Heart left ventricle (tissue), 16 donors: ENCODE measurements at places on chromosomes 1 and 21. TPM values are rescaled to one million over a fixed set of nuclear protein-coding genes. Genes with fewer than 3 reads are reported as not detected.
A peak's percentile ranks its signal among the peaks of the same experiment; 100 is the strongest.

The SERTAD4 gene
- 2.8 TPM for total RNA-seq

The PPM1J gene
- 7.8 TPM for total RNA-seq

The EFNA3 gene
- 2.4 TPM for total RNA-seq

The LCE1B gene
- total RNA-seq, result not detected

DNA sequence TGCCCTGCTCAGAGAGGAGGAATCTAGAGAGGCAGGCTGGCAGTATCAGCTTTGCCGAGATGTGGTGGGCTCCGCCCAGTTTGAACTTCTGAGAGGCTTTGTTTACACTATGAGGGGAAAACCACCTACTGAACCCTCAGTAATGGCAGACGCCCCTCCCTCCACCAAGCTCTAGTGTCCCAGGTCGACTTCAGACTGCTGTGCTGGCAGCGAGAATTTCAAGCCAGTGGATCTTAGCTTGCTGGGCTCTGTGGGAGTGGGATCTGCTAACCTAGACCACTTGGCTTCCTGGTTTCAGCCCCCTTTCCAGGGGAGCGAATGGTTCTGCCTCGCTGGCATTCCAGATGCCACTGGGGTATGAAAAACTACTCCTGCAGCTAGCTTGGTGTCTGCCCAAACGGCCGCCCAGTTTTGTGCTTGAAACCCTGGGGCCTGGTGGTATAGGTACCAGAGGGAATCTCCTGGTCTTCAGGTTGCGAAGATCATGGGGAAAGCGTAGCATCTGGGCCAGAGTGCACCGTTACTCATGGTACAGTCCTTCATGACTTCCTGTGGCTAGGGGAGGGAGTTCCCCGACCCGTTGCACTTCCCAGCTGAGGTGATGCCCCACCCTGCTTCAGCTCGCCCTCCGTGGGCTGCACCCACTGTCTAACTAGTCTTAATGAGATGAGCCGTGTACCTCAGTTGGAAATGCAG, 43.6 kb downstream of the C21orf91 start:
- no peak overlapping the region for H3K27ac ChIP-seq
- H3K4me3 ChIP-seq, result no peak overlapping the region
- H3K27me3 ChIP-seq, result no peaks in the 10 kb centered on the region
- H3K36me3 ChIP-seq, result no peaks in the 10 kb centered on the region

DNA sequence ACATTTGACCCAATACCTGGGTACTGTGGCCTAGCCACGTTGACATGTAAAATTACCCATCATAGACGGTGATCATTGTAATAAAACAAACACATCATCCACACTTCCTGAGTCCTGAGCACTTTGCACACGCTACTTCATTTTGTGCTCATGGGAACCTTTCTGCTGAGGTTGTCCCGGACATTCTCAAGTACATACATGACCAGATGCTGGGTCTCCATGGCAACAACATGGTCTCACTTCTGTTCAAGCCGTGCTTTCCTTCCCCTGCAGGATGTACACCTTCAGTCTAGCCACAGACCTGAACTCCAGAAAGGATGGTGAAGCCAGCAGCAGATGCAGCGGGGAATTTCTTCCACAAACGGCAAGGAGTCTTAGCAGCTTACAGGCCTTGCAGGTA, 22.7 kb downstream of the UBASH3A start:
- DNase-seq, result no peak
- no peaks in the 10 kb centered on the region for H3K4me1 ChIP-seq
- no peak overlapping the region for H3K4me3 ChIP-seq
- H3K27ac ChIP-seq, result no peak overlapping the region
- no peaks in the 10 kb centered on the region for H3K27me3 ChIP-seq

DNA sequence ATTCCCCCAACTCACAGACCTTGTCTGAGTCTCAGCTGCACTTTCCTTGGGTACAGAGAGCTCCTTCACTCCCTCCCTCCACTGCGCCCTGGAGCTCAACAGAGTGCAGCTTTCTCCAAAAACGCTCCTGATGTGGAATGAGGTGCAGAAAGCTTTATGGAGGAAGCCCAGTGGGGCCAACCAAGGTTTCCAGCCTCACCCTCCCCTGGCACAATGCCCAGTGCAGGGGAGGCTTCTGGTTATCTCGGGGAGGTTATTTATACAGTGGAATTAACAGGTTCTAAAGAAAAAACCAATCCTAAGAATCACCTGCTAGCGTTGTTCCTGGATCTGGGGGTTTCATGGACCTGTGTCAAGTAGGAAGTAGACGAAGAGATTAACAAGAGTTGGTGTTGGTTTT, at the start of gene ITLN1:
ITLN1 (minus strand) TSS at position 139 of the 400 bp plus-strand sequence. CDS start 303 bp downstream, outside the sequence.
- H3K36me3 ChIP-seq, result no peaks in the 10 kb centered on the region
- no peaks in the 10 kb centered on the region for H3K4me1 ChIP-seq
- DNase-seq, result no peak
- no peak within 1 kb of the TSS for H3K27ac ChIP-seq
- no peak within 1 kb of the TSS for H3K4me3 ChIP-seq

- no peaks in the 10 kb centered on the region for H3K4me1 ChIP-seq
- no peaks in the 10 kb centered on the region for H3K27me3 ChIP-seq
- DNase-seq, result no peak
- no peak overlapping the region for H3K27ac ChIP-seq
Observed at GRCh38 chr1:50975436-50975835, 5.4 kb downstream of the CDKN2C start.

DNA sequence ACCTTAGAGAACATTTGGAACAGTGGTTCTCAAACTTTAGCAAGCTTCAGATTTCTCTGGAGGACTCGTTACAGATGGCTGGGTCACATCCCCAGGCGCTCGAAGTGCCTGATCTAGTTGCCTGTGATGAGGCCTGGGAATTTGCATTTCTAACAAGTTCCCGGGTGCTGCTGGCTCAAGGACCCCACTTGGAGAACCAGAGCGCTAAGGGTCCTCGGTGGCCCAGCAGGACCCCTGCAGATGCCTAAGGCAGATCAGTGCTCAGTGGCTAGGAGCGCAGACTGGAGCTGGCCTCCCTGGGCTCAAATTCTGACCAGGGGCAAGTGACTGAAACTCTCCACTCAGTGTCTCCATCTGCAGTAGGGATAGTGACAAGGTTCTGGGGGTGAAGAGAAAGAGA, 208.2 kb downstream of the DYRK1A start:
- no peak overlapping the region for H3K27ac ChIP-seq
- no peaks in the 10 kb centered on the region for H3K27me3 ChIP-seq
- no peak overlapping the region for H3K4me3 ChIP-seq
- no peaks in the 10 kb centered on the region for H3K36me3 ChIP-seq

DNA sequence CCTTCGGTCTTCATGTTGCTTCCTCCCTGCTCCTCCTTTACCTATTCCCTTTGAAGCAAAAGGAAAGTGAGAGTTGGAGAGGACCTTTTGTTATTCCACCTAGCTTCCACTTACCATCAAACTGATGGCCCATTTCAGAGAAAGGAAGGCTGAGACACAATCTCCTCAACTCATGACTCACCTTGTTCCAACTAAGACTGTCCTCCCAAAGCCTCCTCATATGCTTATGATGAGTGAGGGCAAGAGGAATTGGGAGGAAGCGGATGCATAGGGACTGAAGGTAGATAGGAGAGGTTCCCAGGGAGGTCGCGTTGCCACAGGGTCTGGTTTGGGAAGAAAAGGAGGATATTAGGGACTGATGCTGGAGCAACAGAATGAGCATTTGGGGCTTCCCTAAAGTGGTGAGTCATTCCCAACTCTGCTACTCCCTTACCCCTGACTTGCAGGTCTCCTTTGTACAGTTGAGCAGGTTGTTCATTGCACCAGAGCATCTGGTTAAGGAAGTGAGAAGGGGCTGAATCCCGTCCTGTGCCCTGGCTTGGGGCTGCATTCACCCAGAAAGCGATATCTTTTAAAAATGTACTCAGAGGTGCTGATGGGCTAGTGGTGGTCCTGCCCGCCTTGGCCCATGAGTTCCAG, 35.0 kb downstream of the LGR6 start:
- no peak overlapping the region for H3K4me3 ChIP-seq
- no peaks in the 10 kb centered on the region for H3K36me3 ChIP-seq
- no peaks in the 10 kb centered on the region for H3K27me3 ChIP-seq
- no peak for DNase-seq
- no peak overlapping the region for H3K27ac ChIP-seq

- H3K27ac ChIP-seq, result no peak overlapping the region
- DNase-seq, result no peak
- no peaks in the 10 kb centered on the region for H3K36me3 ChIP-seq
Observed at GRCh38 chr1:186849826-186850225, 21.1 kb downstream of the PLA2G4A start.

- peak; percentile 8 for DNase-seq
- no peaks in the 10 kb centered on the region for H3K36me3 ChIP-seq
- H3K4me1 ChIP-seq, result no peaks in the 10 kb centered on the region
- no peak overlapping the region for H3K27ac ChIP-seq
Observed at GRCh38 chr1:244094880-244095528, 43.9 kb downstream of the ZBTB18 start.

DNA sequence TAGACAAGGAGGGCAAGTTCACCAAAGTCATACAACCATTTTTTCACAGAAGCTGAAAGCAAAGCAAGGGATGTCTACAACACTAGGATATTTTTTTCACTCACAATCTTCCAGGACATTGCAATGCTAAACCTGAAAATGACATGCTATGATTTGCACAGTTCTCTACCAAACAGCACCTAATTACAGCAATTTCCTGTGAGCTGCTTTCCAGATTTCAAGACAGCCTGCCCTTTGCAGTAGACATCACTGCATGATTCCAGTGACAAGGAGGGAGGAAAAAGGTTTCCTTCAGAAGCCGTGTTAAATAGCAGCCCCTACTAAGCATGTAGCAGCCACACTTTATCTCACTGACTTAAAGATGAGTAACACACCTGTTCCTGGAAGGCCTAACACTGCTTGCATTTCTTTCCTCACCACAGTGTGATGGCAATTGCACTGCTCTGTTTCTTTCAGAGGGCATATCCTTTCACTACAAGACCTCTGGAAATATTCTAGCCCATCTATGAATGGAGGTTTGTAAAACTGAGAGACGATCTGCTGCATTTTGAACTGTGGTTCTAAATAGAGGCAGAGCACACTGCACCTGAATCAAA, 97.1 kb downstream of the DUSP10 start:
- DNase-seq, result no peak
- no peaks in the 10 kb centered on the region for H3K4me1 ChIP-seq
- H3K27ac ChIP-seq, result no peak overlapping the region
- H3K27me3 ChIP-seq, result no peaks in the 10 kb centered on the region
- H3K36me3 ChIP-seq, result no peaks in the 10 kb centered on the region

GRCh38 chr1:96559181-96559580, 162.4 kb upstream of the PTBP2 start:
- no peak overlapping the region for H3K4me3 ChIP-seq
- no peaks in the 10 kb centered on the region for H3K4me1 ChIP-seq
- H3K36me3 ChIP-seq, result no peaks in the 10 kb centered on the region
- H3K27me3 ChIP-seq, result no peaks in the 10 kb centered on the region
- H3K27ac ChIP-seq, result no peak overlapping the region
- DNase-seq, result no peak

DNA sequence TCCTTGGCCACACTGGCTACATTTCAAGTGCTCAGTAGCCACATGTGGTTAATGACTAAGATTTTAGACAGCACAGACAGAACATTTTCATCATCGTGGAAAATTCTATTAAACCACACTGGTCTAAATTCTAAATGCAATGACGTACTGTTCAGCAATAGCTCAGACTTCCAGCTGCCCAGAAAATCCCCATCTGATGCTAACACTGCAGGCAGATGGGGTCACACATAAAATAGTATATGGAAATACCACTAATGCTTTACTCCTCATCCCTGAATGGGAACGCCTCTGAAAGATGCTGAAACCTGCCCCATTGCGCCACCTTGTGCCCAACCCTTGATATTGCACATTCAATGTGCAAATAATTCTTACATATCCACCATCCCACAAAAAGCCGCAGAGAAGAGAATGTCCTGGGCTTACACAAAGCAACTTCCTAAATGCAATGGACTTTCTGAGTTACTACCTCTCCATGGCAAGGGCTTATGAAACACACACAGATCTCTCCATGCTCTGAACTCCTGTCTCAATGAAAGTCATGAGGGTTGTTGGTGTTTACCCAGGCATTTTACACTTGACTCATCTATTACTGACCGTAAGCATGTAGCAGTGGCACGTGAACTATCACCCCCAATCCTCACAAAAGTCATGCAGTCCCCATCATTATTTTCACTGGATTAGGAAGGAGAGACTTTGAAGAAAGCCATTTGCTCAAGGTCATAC, 20.3 kb upstream of the SLC5A9 start:
- DNase-seq, result peak; percentile 65
- no peaks in the 10 kb centered on the region for H3K36me3 ChIP-seq
- H3K27me3 ChIP-seq, result no peaks in the 10 kb centered on the region
- no peak overlapping the region for H3K27ac ChIP-seq
- no peak overlapping the region for H3K4me3 ChIP-seq
- no peaks in the 10 kb centered on the region for H3K4me1 ChIP-seq

DNA sequence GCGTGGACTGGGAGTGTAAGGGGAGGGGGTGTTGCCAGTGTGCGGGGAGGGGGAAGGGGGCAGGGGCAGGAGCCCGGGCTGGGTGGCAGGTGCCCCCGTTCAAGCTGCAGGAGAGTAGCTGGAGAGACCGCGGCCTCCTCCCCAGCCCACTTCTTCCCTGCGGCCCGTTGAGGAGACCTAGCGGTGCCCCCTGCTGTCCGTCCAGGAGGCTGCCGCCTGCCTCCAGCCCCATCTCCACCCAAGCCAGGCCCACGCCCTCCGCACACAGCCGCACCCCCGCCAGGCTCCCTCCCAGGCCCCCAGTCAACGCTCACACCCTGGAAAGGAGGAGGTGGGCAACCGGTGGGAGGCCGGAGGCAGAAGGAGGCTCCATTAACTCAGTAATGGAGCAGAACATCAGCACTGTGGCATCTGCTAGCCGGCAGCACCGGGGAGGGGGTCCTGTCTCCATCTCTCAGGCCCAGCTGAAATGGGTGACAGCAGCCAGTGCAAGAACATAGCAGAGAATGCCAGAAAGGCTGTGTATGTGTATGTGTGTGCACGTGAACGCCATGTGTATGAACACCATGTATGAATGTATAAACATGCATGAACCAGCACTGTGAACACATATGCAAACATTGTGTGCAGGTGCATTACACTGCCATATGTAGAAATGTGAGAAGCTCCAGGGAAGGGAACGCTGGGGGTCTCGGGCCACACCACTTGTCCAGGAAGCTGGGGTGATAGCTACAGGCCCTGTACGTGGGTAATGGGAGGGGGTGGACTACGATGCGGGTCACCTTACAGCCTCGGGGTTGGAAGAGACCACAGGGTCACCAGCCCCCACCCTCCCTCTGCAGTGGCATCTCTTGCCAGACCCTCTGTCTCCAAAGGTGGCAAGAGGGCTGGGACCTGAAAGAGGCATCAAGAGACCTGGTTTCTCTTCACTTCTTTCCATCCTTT, 84.6 kb downstream of the SYT2 start:
- H3K4me1 ChIP-seq, result peaks cover 14% of the 10 kb centered on the region
- no peaks in the 10 kb centered on the region for H3K36me3 ChIP-seq
- no peak overlapping the region for H3K27ac ChIP-seq
